SW 1271 (cell line): ENCODE measurements at places on chromosomes 12 and 14.

GRCh38 chr12:77202457-77203060 is 137.2 kb upstream of the E2F7 start:
- no peak for DNase-seq

DNA sequence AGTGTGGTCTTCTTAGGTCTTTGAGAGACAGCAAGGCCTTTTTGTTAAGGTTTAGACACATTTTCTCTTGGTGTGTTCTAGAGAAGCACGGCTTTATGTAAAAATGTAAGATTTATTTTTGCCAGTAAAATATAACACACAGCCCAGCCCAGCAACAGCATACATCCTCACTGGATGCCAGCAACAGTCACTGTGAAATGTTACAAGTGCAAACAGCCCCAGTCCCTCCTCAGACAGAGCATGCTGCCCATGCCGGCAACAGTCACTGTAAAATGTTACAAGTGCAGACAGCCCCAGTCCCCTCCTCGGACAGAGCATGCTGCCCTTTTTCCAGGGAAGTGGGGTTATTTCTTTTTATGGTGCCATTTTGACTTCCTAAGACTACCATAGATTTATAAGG is 207.6 kb downstream of the CHST11 start:
- no peak for DNase-seq

DNA sequence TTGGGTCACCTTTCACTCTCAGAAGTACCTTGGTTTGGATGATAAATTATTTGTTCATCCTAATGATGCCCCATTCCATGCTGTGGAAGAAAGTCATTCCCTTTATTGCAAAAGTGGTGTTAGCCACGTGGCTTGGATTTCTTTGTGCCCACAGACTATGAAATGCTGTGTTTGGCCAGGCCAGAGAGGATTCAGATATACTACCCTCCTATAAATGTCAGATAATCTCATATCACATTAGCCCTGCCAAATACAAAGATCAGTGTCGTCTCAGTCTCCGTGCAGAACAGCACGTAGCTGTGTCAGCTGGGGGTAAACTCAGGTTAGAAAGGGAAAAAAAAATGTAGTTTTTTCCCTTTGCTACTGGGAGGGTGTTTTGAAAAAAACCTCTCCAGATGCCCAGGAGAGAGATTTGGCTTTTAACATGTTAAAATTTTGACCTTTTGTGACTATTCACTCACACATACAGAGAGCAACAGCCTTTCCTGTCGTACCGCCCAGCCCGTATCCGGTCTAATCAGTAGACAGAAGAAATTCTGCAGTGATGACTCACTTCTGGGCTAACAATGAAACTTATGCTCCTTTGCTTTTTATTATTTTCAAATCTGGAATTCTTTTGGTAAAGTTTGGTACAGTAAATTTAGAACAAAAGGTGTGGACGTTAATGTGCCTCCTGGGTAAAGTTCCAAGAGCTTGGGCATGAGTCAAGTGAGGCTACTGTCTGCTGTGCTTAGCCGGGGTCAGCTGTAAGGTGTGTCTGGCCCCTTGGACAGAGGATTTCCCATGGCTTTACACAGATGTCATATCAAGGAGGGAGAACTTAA is 8.5 kb upstream of the PTPRB start:
- DNase-seq, result peak; percentile 94

- DNase-seq, result no peak
These were observed 830 bp upstream of the LPCAT3 start for GRCh38 chr12:7019043-7019569.

DNA sequence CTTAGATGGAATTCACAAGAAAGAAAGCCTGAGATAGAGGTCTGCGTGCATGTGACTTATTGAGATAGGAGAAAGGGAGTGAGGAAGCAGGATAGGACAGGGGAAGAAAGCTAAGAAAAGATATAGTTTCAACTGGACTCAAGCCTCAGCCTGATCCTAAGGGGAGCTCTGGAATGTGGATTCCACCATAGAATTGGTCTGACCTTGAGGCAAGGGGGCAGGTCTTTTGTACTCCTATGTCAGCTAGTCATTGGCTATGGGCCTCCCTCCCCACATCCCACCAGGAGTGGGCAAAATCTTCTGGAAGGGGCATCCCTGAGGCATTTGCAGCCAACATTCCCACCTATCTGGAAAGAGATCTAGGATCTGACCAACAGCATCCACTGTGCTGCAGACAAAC is 88.5 kb upstream of the HSPB8 start:
- DNase-seq, result no peak
